NCI-H2029 (cell line): ENCODE measurements at places on chromosomes 4 and X.

DNA sequence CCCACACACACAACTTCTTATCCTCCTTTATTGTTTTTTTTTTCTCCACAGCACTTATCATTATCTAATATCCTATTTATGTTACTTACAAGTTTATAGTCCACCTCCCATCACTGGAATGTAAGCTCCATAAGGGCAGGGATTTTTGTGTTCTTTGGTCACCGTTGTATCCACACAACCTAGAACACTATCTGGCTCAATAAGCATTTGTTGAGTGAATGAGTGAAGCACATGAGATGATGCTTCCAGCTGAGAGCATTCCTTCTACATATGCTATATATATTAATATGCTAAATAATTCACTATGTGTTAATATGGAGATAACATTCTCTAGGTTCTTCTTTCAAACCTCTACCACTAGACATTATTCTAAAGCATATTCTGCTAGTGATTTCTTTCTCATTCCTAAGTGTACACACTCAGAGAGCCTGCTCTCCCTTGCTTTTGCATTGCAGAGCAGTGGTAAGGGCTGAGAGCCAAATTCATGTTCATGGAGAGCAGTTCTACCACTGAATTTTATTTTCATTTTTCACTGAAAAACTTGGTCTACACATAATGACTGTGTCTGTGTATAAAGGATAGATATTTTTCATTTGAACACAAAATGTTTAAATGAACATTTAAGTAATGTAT is 20.3 kb upstream of the LUZP4 start:
- DNase-seq: no peak

DNA sequence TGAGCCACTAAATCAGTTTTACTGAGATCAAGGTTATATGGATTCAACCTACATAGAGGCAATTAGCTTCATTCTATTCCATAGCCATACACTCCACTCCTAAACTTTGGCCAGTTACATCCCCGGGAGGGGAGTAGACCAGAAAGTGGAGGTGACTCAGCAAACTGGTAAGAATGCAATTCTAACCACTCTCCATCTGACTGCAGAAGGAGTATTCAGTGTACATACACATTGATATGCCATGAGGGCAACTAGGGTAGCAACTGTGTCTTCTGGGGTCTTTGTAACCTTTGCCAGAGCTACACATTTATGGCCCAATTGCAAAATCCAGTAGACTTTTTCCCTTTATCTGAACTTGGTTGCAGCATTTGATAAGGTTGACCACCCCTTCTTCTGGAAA is 7.6 kb downstream of the SLC25A43 start:
- no peak for DNase-seq

DNA sequence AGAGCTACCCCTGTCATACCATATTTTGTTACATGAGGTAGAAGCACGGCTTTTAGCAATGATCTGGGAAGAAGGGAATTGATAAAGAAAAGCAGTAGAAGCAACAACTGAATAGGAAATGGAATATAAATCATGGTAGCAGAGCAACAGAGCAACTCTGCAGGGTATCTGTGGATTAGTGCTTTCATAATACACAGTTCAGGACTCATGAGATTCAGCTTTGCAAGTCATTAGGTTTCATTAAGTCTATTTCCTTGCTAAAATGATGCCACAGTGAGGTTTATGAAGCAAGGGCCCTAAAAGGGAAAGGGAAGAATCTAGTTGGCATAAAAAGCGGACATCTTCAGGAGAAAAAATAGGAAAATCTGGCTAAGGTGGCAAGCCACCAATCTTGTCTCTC is 45.6 kb upstream of the GRPR start:
- no peak for DNase-seq

DNA sequence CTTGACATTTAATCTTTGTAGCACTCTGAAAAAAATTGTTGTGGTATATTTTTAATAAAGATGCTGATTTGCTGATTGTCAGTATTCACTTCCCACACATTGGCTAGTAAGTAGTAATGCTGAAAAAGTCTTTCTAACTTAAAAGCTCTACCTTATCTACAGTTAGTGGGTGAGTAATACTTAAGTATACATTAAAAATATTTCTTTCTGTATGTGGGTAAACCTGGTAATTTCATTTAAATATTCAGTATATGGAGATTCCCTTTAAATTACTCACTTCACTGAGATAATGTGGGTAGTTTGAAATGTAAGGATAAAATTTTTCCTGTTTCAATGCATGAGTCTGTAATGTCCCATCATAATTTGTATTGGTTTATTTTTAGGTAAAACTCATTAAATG is 5.6 kb downstream of the TMEM33 start:
- no peak for DNase-seq

DNA sequence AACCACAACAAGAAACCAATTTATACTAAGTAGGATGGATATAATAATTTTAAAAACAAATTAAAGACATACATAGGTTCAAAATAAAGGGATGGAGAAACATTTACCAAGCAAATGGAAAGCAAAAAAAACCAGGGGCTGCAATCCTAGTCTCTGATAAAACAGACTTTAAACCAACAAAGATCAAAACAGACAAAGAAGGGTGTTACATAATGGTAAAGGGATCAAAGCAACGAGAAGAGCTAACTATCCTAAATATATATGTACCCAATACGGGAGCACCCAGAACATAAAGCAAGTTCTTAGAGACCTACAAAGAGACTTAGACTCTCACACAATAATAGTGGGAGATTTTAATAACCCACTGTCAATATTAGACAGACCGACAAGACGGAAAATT is 66.6 kb downstream of the ATRX start:
- DNase-seq: no peak

GRCh38 chr4:61336488-61336887 is 136.4 kb downstream of the ADGRL3 start:
- DNase-seq: peak; percentile 4

GRCh38 chrX:66005830-66006449 is 33.9 kb downstream of the VSIG4 start:
- no peak for DNase-seq

DNA sequence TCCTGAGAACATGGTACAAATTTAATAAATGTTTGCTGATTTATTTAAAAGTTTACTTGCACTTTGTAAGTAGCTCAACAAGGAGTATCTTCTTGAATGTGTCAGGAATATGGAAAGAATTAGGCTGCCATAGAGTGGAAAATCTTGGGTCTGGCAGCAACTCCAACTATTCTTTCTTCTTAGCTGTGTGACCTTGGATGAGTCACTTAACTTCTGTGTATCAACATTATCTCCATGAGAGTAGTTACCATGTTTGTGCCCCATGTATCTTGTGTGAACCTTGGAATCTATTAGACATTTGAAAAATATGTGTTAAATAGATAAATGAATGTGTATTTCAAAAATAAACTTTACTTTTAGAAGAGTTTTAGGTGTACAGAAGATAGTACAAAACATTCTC is 348.8 kb downstream of the GBA3 start:
- DNase-seq: no peak

DNA sequence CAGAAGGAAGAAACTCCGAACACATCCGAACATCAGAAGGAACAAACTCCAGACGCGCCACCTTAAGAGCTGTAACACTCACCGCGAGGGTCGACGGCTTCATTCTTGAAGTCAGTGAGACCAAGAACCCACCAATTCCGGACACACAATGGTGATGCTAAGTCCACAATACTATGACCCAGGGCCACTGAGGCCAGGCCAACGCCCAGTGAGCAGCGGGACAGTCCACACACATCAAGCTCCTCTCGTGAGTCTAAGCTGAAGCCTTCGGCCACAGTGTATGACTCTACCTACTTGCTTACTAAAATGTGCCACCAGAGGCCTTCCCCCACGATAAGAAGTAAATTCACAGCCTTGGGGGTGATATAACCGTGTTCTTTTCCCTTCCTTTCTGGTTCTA is 10.2 kb upstream of the CDKN2AIP start:
- no peak for DNase-seq

- DNase-seq: no peak
Observed at GRCh38 chrX:56125946-56126345, 106.2 kb upstream of the KLF8 start.

DNA sequence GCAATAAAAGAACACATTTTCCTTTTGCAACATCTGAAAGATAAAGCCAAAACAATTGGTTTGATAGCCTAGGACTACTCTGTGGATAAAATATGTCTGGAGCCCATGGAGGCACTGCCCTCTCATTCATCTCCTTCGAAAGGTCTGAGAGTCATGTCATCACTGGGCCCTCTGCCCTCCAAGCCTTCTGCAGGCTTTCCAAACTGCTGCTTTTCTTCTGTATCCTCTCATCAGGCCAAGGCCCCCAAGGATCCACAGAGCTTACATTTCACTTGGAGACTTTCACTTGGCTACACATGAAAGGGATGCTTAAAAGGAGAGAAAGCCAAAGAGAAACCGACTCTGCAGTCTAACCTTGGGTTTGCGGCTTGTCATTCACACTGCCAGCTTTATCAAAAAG is 109.9 kb downstream of the SH3RF1 start:
- no peak for DNase-seq

- DNase-seq: no peak
Observed at GRCh38 chr4:95355021-95355420, 193.8 kb downstream of the UNC5C start.

DNA sequence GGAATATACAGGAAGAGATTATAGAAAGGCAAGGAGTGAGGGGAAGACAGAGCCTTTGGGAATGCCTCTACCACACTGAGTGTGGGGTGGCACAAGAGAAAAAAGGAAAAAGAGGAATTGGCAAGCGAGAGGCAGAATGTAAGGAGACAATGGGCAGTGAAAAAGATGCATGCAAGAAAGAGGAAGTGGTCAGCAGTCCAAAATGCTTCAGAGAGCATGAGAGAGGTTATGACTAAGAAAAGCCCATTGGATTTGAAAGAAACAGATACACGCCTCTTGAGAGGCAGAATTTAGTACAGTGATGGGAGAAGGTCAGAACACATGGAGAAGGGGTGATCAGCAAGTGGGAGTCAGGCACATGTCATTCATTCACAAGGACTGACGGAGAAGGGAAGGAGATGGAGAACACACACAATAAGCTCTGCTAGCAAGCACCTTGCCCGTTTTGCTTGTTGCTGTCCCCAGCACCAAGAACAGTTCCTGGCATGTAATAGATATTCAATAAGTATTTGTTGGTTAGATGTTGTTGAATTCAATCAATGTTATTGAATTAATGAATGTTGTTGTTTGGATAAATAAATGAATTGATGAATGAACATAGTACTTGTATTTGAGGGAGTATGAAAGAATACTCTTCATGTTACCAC is 6.3 kb downstream of the DCHS2 start:
- DNase-seq: no peak

GRCh38 chrX:100409610-100410590 is at the start of gene PCDH19:
PCDH19 (minus strand) TSS chrX:100410273; CDS start chrX:100408597, 1,676 bp downstream.
- peak; percentile 32 for DNase-seq

DNA sequence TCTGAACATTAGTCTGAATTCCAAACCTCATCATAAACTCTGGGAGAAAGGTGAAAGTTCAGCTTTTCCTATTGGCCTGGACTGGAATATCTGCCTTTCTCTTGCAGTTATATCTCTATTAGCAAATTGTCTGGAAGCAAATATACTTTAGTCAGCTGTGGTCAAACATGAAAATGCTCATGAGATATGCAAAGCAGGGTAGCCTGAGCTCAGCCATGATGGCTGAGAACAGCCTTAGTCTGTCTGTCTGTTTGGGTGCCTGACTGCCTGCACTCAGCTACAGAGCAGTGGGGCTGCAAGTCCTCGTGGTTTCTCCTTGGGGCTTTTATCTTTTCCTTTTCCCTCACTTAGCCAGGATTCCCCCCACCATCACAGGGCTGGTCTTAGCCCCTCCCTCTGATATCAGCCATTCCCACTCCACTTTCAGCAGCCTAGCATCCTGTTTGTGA is 19.5 kb upstream of the PGRMC2 start:
- no peak for DNase-seq

DNA sequence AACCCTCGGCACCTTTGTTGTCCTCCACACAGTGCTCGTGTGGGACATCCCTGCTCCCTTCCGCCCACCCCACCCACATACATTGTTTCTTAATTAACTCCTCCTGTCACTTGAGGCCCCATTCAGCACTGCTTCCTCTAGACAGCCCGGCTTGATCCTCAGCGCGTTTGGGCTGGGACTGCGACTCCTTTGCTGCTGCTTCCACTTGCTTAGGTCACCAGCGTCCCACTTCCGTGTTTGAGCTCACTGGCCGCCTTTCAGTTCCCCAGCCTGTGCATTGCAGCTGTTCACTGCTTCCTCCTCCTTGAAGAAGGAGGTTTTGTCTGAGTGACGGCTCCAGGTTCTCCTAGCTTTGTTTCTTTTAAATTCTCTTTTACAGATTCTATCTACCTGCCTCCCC is 16.1 kb downstream of the RNF4 start:
- DNase-seq: no peak

- DNase-seq: no peak
Observed at GRCh38 chr4:67727124-67727850, 26.3 kb upstream of the UBA6 start.

DNA sequence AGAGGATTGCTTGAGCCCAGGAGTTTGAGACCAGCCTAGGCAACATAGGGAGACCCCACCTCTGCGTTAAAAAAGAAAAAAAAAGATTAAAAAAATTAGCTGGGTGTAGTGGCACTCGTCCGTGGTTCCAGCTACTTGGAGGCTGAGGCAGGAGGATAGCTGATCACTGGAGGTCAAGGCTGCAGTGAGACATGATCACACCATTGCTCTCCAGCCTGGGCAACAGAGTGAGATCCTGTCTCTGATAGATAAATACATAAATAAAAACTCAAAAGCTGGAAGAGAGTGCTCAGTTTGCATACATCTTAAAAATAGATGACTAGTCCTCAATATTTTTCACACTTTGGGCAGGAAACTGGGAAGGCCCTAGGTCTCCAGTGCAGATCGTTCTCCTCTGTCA is 54.1 kb downstream of the TMEM131L start:
- DNase-seq: no peak

- DNase-seq: no peak
Observed at GRCh38 chr4:61824454-61824853, 624.3 kb downstream of the ADGRL3 start.

GRCh38 chr4:174265916-174266315 is 17.6 kb downstream of the FBXO8 start:
- no peak for DNase-seq

DNA sequence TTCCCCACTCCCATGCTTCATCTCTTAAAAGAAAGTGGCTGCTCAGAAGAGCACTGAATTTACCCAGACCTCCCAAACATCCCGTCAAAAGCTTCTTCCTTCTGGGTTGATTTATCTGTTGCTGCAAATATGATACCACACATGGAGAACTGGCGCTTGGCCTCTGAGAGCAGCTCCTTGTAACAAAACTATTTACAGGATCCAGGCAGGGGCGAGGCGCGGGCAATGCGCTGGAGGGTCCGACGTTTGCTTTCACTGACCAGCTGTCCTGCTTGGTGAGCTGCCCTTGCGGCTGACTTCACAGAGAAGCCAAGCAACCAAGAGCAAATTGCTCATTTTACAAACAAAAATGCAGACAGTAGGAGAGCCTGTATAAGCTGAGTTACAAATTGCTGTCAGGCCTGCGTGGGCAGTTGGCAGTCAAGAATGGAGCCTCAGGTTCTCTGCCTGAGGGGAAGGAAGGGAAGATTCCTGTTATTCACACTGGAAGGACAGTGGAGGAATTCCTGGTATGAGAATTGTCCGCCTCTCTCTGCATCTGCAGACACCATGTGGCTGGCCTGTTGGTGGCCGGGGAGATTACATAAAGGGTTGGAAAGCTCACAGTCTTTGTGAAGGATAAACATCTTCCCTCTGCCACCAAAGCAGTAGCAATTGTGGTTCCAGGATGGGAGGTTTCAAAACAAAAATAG is 192.2 kb upstream of the LEF1 start:
- no peak for DNase-seq

- no peak for DNase-seq
Observed at GRCh38 chr4:113276464-113277170, 227.2 kb downstream of the ANK2 start.
